Fibroblast of skin of abdomen (primary cell): ENCODE measurements at places on chromosomes 13 and 19.
A peak's percentile ranks its signal among the peaks of the same experiment; 100 is the strongest.

GRCh38 chr19:58544591-58545285 is 874 bp downstream of the TRIM28 start:
- DNase-seq: peak; percentile 69

DNA sequence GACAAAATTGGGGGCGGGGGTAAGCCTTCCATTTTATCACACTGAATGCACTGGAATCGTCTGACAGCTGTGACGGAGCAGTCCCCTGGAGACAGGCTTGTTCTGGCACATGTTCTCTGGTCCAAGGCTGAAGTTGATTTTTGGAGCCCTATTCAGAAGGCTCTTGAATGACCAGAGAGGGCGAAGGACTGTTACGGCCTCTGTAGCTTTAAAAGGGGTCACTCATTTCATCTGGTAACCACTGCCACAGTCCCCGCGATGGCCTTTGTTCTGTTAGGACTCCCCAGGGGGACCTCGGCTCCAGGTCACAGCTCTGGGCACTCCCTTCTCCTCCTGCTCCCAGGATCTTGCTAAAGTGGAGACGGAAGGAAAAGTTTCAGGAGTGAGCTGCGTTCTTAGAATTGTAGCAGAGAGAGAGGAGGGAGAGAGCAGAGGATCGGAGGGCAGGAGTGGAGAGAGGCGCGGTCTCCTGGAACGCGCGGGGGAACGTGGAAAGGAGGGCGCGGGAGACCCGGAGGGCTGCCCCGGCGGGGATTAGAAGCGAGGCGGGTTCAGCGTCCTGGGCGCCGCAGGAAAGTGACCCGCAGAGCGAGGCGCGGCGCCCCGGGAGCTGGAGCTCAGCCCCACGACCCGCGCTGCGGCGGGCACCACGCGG is 134.3 kb upstream of the MYO16 start:
- no peak for DNase-seq

DNA sequence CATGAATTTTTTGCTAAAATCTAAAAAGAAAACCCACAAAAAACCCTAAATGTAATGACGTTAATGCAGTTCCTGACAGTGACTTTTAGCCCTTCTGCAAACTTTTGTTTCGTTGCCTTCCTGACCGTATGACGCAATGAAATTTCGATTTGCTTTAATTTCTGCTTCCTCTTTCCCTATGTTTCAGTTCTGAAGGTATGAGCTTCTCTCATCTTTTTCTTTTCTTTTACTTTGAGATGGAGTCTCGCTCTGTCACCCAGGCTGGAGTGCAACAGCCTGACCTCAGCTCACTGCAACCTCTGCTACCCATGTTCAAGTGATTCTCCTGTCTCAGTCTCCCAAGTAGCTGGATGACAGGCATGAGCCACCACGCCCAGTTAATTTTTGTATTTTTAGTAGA is 6.1 kb upstream of the LILRA5 start:
- DNase-seq: no peak

- no peak for DNase-seq
Observed at GRCh38 chr13:68708336-68708908, 1399.2 kb upstream of the ATXN8OS start.

DNA sequence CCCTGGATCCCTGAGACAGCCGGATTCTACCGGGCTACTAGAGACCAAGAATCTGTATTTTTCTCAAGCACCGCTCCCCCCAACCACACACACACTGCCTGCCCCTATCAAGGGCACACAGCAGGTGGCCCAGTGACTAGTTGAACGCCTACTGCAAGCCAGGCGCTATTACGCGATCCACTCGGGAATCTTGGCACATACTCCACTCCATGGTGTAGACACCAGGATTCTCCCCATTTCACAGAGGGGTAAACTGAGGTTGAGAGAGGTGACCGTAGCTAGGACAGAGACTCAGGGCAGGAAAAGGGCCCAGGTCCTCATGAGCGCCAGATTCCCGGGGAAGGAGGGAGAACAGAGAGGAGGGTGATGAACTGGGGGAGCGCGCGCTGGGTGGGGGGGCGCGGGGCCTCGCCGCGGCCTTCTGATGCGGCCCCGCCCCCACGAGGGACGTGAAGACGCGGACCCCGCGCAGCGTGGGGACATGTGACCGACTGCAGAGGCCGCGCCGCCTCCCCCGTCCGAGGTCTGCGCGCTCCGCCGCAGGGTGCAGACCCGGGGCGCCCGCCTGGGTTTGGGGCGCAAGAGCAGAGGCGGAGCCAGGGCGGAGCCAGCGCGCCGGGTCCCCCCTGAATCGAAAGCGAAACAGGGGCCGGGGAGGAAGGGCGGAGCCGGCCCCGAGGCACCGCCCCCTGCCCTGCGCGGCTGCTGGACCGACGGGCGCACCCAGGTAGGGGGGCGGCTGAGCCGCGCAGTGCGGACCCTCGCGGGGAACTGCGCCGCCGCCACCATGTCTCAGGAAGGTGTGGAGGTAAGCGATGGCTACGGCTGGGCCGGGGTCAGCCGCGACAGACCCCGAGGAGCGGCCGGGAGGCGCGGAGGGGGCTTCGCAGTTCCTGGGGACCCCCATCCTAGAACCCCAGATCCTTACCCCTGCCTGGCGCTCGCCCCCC is at the start of gene SHFL:
SHFL (plus strand) TSS at position 677 of the 950 bp plus-strand sequence; CDS start at position 788, 111 bp downstream.
- DNase-seq: peak; percentile 61

- no peak for DNase-seq
Observed at GRCh38 chr13:35787937-35788336, 311.4 kb upstream of the MAB21L1 start.

- DNase-seq: no peak
Observed at GRCh38 chr19:3513229-3514140, 7.4 kb downstream of the FZR1 start.

- DNase-seq: peak; percentile 44
Observed at GRCh38 chr19:33815380-33816340, 19.0 kb downstream of the KCTD15 start.

GRCh38 chr19:37902668-37903067 is 3.7 kb downstream of the WDR87 start:
- peak; percentile 55 for DNase-seq

- DNase-seq: peak; percentile 63
Observed at GRCh38 chr19:41426952-41427646, at the start of gene B3GNT8. TSS of gene B3GNT8 (minus strand) at chr19:41427374. CDS start at chr19:41426778, 596 bp downstream.

DNA sequence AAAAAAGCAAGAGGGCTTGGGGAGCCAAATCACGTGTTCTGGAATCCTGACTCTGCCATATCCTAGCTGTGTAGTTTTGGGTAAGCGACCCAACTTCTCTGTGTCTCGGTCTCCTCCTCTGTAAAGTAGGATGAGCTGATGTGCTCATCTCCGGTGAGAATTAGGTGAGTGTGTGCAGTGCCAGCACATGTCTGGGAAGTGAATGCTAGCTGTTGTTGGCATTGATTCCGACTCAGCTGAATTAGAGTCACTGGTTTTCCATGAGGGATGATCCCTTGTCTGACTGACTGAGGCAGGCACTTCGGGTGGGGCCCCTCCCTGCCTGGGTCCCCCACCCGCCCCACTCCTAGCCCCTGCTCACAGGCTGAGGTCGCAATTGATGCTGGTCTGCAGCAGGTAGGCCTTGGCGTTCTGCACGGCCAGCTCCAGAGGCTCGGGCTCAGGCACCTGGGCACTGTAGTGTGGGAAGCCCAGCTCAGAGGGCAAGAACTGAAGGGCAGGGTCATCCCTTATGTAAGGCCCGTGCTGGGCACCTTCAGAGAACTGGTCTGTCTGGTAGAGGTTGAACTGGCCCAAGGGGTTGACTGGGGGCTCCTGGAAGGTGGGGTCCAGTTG is 835 bp downstream of the RSPH6A start:
- DNase-seq: no peak

- DNase-seq: peak; percentile 20
Observed at GRCh38 chr19:39038098-39038497, 5.7 kb upstream of the FBXO27 start.

GRCh38 chr13:80345771-80346510 is 5.0 kb upstream of the SPRY2 start:
- no peak for DNase-seq

DNA sequence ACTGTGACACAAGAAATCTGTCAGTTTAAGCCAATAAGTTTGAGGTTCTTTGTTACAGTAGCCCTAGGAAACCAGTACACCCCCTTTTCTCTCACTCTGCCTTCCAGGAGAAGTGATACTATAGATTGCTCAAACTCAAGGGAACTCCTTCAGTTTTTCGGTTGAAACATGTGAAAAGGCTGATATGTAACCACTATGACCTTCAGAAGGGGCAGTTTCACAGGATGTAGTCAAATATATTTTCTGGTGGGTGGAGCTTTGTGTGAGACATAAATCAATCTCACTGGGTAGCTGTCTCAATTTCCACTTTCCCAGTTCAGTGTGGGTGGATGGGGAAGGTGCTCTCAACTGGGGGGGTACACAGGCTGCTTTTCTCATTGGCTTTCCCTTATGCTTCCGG is 41.7 kb downstream of the HTR2A start:
- DNase-seq: no peak

GRCh38 chr19:45793178-45793564 is 526 bp upstream of the DMWD start:
- no peak for DNase-seq

DNA sequence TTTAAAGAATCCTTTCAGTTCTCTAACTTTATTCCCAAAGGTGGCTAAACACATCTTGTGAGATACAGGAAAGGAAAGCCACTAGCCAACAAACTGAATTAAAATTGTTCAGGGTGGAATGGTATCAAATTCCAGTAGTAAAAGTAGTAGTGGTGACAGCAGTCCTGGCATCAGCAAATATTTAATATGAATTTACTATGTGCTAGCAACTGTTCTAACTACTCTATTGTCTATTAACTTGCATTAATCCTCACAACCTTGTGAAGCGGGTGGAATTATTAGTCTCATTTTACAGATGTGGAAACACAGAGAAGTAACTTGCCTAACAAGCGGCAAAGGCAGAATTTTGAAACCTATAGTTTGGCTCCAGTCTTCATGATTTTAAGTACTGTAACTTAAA is 130.1 kb downstream of the KLF12 start:
- no peak for DNase-seq

DNA sequence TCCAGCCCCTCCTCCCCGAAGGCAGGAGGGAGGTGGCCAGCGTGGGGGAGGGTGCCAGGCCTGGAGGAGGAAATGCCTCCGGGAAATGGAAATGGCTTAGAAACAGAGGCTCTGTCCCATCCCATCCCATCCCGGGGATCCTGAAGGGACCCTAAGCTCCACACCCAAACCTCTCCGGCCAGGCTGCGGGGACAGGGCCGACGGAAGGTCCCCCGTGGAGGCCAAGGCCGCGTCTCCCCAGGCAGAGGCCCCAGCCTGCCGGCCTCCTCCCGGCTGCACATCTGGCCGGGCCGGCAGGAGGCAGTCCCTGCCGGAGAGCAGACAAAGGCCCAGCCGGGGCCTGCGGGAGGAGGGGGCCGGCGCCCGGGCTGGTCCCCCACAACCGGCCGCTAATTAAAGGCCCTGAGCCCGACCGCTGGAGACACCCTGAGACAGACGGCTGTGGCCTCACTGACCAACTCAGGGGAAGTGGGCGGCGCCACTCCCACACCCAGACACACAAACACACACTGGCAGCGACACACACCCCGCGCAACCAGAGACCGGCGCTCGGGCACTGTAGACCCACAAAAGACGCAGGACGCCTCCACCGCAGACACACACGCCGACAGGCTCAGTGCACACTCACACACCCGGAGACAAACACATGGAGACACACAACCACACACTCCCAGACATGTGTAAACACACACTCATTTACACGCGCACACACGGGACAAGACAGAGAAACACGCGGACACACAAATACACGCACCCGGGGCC is 1.1 kb downstream of the ADAMTS10 start:
- DNase-seq: peak; percentile 68
